ENCODE measurements at places on chromosomes 6 and 20.

DNA sequence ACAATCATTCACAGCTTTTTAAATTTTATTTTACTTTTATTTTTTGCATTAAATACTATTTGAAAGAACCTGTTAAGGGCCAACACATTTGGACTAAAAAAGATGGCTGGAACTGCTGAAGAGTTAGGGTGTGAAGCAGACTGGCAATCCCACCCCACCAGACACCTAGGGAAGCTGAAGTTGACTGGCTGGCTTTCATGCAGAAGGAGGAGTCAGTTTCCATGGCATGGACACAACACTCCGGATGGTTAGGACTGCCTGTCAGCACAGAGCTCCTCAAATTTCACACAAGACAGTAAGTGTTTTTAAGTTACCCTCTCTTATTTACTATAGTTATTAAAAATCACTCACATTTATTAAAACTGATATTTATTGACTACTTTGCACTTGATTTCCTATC lies at the start of gene ANKRD66:
Gene ANKRD66, plus strand, starts transcription at position 238 of the 400 bp plus-strand sequence. CDS start 5,016 bp downstream, outside the sequence.
- no peak for DNase-seq

- no peak for DNase-seq
These were observed 659.7 kb upstream of the FLRT3 start for GRCh38 chr20:14996883-14997672.

GRCh38 chr6:167980911-167981580 lies 16.4 kb upstream of the KIF25 start:
- no peak for DNase-seq

- DNase-seq, result no peak
These were observed 111.0 kb upstream of the NUP153 start for GRCh38 chr6:17817763-17818162.

- DNase-seq, result no peak
These were observed 234.4 kb downstream of the PHACTR1 start for GRCh38 chr6:12950976-12951375.

DNA sequence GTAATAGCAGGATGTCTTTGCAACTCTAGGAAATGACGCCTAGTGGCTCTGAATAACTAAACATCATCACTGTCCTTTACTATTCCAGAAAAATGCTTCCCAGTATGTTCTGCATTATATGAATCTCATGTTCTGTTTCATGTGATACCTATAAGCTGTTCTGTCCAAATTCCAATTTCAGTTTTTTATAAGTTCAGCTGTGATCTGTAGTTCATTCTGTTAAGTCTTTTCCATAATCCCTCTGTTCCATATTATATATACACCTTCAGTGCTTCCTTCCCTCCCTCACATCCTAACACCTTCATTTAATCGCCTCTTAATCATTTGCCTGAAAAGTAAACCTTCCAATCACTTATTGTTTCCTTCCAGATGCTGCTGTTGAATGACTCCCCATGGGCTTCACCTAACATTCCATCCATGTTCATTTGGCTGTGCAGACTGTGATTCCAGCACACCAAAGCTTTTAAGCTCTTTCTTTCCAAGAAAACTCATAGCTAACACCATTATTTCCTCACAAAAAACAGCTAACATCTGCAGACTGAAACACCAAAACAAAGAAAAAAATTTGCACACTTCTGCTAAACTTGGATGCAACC lies 18.6 kb downstream of the HMGCLL1 start:
- DNase-seq, result no peak

DNA sequence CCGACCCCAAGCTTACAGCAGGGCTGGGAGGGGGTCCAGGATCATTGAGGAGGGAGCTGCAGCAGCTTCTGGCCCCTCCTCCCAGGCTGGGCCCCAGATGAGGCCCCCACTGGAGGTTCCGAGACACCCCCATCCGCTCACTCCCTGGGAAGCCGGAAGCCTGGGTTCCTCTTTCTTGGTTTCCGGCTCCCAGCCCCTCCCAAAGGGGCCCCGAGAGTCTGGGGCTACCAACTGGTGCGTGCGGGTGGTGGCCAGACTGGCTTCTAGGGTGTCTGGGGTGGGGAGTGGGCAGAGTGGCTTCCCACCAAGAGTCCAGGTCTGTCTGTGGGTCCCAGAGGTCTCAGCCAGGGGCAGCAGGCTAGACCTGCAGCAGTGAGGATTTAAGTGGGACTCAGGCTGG lies 2.2 kb downstream of the RGS19 start:
- DNase-seq, result no peak

- no peak for DNase-seq
These were observed 133.3 kb upstream of the AGPAT4 start for GRCh38 chr6:161407115-161407514.

DNA sequence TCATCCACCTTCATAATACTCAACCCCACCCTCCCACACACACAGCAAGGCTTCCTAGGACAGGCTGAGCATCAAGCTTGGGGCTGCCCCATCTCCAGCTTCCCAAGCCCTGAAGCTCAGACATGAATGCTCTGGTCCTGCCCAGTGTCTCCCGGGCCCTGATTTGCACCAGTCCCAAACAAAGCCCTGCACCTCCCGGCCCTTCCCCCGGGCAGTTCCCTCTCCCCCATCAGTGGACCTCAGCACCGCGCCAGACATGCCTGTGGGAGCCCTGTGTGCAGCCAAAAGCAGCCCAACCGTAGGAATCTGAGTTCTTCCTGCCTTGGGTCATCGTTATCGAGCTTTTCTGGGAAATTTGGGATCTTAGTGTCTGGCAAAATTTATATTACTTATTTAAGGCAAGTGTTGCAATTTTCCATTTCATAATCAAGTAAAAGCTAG lies 63.5 kb downstream of the THBS2 start:
- no peak for DNase-seq

DNA sequence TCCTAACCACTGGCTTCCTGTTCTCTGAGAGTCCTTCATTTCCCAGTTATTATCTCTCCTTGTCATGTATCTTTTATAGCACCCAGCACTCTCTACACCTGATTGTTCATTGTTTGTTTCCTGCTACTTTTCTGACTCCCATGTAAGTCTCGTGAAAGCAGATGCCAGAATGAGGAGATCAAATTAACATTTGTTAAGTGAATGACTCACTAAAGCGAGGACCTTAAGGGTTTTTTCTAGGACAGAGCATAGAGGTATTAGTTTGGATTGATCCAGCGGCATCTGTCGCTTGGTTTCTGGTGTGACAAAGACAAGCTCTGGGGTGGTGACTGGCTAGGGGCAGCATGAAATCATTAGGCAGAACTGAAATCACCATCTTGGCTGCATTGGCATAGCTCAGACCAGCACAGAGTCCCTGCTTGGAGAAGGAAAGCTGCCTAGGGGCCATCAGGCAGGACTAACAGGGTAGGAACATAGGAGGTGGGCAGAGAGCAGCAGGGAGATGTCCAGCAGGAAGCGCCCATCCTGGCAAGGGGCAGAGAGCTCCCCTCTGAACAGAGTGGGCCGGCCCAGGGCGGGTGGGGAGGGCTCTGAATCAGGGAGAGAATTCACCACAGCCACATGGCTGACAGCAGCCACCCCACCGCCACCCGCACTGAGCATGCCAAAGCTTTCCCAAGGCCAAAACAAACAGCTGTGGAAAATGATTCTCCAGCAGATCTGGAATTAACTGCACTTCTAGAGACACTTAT lies 97.1 kb upstream of the CEP85L start:
- no peak for DNase-seq

- no peak for DNase-seq
These were observed 145.1 kb downstream of the MRPL14 start for GRCh38 chr6:43982084-43982625.

- DNase-seq, result no peak
These were observed 166.0 kb downstream of the PREX1 start for GRCh38 chr20:48661575-48662455.

DNA sequence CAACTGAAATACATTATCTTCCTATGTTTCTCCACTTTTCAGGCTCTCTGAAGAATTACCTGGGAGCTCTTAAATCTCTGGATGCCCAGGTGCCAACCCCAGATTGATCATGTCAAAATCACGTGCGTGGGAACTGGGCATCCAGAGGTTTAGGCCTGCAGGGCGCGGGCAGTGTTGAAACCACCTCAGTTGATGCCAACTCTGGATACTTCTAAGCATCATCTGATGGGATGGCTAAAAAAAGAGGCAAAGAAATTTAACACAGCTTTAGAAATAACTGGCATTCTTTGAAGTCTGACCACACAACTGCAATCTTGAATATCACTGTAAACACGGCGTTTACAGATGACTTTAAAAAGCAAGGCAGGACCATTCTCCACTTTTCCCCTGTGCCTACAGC lies 41.9 kb downstream of the PTGIS start:
- no peak for DNase-seq

GRCh38 chr6:133937909-133938308 lies 15.1 kb upstream of the TBPL1 start:
- no peak for DNase-seq

DNA sequence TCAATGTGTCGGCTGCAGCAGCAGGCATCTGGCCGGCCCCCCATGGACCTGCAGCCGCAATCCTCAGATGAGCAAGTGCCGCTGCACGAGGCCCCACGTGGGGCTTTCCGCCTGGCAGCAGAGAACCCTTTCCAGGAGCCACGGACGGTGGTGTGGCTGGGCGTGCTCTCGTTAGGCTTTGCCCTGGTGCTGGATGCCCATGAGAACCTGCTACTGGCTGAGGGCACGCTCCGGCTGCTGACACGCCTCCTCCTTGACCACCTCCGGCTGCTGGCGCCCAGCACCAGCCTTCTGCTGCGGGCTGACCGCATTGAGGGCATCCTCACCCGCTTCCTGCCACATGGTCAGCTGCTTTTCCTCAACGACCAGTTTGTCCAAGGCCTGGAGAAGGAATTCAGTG lies 3.5 kb downstream of the AP5S1 start:
- no peak for DNase-seq

DNA sequence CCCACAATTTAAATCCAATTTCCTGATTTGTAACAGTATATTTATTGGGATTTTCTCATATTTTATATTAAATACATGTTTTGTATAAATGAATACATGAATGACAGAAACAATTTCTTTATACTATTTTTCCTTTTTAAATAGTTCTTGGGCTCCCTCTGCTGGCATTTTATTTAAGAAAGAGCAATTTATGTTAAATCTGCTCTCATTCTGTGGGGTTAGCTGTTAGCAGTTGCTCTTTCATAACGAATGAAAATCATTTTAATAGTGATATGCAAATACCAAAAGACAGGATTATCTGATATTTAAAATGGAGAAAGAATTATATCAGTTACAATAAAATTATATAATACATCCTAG lies 118.3 kb downstream of the RALGAPA2 start:
- no peak for DNase-seq

GRCh38 chr20:32651537-32651936 lies 22.2 kb downstream of the C20orf203 start:
- DNase-seq, result no peak

- peak; percentile 11 for DNase-seq
These were observed 86.5 kb downstream of the LYRM4 start for GRCh38 chr6:5174244-5174643.

- DNase-seq, result no peak
These were observed 46.0 kb downstream of the DACT2 start for GRCh38 chr6:168273441-168274036.

DNA sequence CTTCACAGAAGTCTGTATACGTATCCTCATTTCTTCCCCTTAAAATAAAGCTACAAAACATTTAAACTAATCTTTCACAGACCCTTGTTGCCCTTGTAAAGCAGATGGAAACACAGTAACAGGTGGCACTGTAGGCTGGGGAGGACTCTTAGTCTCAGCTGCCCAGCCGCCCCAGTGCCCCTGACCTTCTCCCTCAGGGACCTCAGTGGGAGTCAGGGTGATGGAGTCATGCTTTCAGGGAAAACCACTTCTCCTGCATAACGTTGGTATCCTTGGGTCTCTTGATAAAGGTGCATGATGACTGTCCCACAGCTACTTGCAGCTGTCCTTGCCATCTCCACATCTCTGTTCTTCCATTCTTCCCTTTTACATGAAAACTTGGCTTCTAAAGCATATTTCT lies 198.6 kb downstream of the CDKAL1 start:
- no peak for DNase-seq

DNA sequence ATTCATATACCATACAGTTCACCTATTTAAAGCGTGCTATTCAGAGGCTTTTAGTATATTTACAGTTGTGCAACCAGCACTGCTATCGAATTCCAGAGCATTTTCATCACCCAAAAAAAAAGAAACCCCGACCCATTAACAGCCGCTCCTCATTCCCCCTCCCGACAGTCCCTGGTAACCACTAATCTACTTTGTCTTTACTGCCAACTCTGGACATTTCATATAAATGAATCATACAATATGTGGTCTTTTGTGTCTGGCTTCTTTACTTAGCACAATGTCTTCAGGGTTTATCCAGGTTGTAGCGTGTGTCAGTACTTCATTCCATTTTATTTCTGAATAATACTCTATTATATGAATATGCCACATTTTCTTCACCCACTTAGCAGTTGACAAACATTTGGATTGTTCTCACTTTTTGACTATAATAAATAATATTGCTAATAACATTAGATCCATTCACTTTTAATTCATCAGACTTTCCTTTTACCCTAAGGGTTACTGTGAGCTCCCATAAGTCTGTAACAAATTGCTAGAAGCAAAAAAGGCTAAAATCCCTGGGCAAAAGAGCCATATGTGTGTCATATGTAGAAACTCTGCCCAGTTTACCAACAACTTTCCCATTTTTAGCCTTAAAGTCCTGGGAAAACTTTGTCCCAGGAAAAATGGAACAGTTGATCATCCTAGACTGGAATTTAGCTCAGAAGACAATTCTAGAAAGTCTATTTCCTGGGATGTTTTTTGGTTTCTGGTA lies 23.2 kb upstream of the ROS1 start:
- no peak for DNase-seq

DNA sequence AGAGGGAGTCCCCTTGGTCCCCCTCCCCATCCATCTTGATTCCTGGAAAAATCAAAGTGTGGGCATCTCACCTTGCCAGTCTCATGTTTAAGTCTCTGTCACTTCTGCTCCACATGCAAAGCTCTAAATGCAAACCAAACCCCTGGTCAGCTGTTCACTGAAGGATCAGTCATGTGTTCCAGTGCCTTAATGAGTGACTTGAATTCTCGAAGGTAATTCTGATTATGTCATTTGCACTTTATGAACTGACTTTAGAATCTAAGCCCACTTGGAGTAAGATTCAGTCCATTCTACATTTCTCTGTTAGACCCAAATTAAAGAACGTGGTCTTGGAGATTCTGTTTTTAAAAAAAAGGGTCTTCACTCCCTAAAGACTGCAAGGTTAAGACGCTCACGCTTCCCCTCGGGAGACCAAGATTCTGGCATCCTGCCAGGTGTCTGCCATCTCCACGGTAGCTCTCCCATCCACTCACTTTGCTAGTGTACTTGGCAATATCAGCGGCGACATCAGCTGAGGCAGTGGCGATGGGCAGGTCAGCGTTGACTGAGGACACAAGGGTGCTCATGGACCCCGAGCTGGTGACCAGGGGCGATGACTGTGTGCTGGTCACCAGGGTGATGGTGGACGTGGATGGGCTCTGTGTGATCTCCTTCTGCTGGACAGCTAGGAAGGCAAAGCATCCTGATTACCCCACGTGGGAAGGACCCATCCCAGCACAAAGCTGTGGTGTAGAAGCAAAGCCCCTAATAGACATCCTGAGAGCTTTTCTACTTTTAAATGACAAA lies 120.5 kb downstream of the ZMYND8 start:
- DNase-seq, result no peak

All from stimulated activated naive CD4-positive, alpha-beta T cell treated with Interleukin-2 at 50 U/mL for 16 hours (primary cell).